ENCODE measurements at places on chromosomes 3 and 15.
A peak's percentile ranks its signal among the peaks of the same experiment; 100 is the strongest.

DNA sequence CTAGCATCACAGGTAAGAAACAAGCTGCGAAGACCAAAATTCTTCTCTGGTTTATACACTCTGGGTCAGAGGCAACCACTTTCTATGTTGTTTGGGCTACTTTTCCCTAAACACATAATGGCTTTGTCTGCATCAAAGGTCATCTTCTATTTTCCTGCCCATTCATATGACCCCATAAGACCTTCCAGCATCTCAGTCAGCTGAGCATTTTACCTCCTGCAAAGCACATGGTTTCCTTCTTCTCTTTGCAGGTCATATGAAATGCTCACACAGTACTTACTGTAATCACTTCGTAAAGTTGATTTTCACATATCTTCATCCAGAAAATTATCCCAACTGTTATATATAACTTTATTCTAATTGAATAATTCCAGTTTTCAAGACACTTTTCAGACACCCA is 34.8 kb downstream of the LIPC start:
- DNase-seq: no peak

DNA sequence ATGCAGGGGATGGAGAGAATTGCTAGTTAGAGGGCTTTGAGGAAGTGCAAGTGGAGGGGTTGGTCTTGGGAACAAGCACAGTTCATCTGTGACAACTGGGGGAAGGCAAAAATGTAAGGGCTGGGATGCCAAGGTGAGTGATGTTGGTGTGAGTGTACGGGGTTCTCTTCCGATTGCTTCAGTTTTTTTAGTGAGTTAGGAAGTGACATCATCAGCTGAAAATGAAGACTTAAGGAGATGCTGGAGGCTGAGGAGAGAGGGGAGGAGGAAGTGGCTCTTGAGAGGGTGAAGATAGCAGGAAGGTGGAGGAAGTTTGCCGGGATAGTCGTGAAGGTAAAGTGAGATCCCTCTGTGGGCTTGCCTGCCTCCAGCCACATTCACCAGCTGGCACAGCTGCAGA is 12.7 kb downstream of the TICRR start:
- no peak for DNase-seq

- DNase-seq: no peak
These were observed 23.2 kb downstream of the HHLA2 start for GRCh38 chr3:108319428-108320082.

GRCh38 chr3:168850109-168850508 is 754.4 kb upstream of the GOLIM4 start:
- no peak for DNase-seq

- DNase-seq: no peak
These were observed 15.7 kb downstream of the C3orf18 start for GRCh38 chr3:50551681-50552435.

GRCh38 chr3:125498630-125499029 is 21.4 kb downstream of the SNX4 start:
- DNase-seq: no peak

DNA sequence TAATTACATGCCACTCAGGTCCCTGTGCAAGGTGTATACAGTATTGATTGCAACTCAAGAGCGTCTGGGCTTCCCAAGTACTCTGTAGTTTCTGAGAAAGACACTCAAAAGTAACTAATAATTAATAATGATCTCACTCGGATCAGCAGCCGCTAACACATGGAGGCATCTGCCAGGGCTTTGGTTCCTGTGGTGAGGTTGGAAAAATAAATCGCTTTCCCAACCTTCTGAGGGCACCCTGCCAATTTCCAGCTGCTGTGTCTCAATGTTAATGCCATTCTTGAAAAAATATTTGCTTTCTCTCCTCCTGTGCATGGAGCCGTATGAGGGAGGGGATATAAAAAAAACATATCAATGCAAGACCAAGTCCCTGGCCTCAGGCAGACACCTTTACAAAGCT is 116.5 kb upstream of the SLC2A2 start:
- DNase-seq: no peak

- no peak for DNase-seq
These were observed 446.8 kb downstream of the CHL1 start for GRCh38 chr3:643376-643775.

DNA sequence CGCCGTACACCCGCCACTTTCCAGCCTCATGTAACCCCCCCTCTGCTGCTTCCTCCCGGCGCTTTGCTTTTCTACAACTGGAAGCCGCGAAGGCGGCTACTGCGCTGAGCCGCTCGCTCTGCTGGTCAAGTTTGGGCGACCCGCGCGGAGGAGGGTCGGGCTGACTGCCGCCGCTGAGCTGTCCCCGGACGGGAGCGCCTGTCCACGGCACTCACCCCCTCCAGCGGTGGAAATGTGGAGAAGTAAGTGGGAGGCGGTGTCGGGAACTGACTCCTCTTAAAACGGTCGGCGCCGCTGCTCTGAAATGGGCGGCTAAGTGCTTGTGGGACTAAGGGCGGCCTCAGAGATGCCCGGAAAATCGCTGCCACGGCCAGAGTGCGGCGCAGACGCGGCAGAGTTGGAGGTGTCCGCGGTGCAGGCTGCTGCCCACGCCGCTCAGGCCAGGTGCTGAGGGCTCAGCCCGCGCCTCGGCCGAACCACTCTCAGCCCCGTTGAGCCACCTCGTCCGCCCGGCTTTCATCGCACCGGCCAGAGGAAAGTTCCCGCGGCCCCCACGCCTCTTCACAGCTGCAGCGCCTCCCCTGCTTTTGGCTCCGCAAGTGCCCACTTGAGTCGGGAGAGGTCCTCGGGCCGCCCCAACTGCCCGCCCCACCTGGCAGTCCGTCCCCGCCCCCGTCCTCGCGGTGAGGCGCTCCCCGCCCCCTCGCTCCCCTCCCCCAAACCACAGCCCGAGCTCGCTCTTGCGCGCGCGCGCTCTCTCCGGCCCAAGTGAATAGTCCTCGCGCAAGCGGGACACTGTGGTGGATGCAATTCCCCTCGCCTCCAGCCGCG is at the start of gene EPHA6:
Gene EPHA6, plus strand, starts transcription at position 775 of the 831 bp plus-strand sequence.
- DNase-seq: peak; percentile 1

GRCh38 chr15:43516801-43517353 is 531 bp upstream of the MAP1A start:
- DNase-seq: no peak

- DNase-seq: no peak
These were observed 12.0 kb upstream of the CTXND1 start for GRCh38 chr15:80264031-80264430.

- no peak for DNase-seq
These were observed 854.6 kb downstream of the NTRK3 start for GRCh38 chr15:87401973-87402372.

GRCh38 chr3:150330872-150331271 is 77.2 kb upstream of the TSC22D2 start:
- DNase-seq: no peak

DNA sequence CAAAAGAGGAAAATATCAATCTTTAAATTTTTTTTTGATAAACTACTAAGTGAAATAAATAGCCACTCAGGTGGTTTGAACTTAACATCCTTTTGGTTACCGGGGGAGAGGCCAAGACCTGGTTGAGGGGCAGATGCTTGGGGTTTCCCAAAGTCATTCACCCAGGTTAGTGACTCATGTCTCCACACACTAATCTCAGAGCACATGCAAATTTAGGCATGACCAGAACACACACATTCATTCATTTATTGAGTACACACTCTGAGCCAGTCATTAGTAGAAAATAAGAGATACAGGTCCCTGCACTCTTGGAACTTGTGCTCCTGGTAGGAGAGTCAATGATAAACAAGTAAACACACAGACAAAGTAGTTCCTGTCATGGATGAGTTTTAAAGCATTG is 7.3 kb downstream of the ILDR1 start:
- DNase-seq: no peak

DNA sequence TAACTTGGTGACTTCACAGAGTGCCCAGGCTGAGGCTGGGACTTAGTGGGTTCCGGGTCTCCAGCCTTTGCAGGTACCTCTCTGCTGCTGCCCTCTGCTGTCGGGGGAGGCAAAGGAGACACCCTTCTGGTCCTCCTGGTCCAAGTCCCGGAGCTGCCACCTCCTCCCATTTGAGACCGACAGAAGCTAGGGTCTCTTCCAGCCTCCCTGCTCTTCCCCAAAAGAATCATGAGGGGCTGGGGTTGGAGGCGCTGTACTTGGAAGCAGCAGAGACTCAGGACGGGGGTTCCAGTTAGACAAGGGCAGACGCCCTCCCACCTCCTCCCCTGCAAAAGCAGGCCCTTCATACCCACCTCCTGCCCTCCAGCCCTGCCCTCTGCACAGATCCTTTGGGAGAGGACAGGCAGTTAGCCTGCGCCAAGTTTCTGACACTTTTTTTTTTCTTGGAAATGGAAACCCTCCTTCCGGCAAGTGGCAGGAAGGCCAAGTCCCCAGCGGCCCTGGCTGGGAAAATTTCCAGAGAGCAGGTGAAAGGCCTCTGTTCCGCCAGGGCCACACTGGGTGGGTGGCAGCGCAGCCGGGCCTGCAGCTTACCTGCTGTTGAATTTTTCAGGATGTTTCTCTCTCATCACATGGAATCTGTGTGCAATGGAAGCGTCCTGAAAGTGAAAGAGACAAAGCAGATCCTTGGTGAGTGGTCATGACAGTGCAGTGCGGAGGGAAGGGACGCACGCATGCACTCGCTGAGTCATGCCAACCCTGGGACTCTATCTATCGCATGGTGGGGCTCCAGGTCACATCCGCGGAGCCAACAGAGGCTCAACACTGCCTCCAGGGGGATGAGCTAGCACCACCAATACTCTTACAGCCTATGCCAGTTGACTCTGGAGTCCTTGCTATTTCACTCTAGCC is 119.9 kb downstream of the DGKG start:
- peak; percentile 63 for DNase-seq

- no peak for DNase-seq
These were observed 66.2 kb downstream of the MCTP2 start for GRCh38 chr15:94297558-94297957.

DNA sequence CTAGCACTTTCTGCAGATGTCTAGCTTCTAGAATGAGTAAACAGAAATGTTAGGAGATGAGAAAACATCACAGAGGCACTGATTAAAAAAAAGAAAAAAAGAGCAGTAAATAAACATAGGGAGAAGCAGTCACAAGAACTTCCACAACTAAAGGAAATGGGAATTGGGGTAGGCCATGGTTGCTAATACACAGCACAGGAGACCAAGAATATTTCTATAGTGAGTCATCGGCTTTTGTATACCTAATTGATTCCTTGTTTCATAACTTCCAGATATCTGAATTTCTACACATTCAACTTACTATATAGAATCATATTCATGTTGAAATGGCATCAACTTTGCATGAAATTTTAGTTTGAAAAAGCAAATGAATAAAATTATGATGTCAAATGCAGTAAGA is 47.3 kb upstream of the TCF12 start:
- DNase-seq: no peak

GRCh38 chr3:186971578-186971977 is 41.3 kb downstream of the ST6GAL1 start:
- no peak for DNase-seq

GRCh38 chr15:41263891-41264351 is 32.9 kb downstream of the CHP1 start:
- no peak for DNase-seq

GRCh38 chr3:40719660-40720287 is 195.0 kb downstream of the ZNF621 start:
- DNase-seq: no peak

DNA sequence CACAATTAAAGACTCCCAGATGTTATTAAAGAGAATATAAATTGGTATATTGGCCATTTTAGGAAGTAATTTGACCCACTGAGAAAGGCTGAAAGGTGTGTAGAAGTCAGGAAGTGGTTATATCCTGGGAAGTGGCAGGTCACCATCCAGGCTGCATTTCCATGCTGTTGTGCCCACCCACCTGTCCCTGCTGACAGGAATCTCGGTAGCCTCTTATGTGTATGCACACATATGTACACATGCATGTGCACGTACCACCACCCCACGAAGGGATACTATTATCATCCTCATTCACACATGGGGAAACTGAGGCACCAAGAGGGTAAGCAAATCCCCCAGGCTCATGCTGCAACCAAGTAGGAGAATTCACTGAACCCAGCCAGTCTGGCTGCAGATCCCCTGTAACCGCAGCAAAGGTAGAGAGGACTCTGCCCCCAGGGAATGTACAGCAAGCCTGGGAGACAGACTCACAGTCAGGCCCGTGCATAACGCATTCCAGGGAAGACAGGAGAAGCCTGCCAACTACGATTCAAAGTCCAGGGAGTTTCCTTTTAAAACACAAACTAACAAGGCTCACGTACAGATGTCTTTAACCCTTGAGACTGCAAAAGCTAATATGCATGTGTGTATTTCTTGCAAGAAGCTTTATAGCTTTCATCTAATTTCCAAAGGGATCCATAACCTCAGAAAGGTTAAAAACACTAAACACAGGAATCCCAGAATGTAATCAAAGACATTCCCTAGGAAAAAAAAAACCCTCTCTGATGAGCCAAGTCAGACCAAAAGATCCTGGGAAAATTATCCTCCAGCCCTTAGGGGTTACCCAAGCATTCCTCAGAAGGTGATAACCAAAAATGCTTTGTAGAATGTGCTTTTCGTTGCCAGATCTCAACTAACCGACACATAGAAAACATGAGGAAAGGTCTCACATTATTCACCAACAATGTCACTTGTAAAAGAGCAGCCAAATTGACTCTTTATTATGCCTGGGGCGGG is 129.6 kb downstream of the ADAMTS17 start:
- no peak for DNase-seq

DNA sequence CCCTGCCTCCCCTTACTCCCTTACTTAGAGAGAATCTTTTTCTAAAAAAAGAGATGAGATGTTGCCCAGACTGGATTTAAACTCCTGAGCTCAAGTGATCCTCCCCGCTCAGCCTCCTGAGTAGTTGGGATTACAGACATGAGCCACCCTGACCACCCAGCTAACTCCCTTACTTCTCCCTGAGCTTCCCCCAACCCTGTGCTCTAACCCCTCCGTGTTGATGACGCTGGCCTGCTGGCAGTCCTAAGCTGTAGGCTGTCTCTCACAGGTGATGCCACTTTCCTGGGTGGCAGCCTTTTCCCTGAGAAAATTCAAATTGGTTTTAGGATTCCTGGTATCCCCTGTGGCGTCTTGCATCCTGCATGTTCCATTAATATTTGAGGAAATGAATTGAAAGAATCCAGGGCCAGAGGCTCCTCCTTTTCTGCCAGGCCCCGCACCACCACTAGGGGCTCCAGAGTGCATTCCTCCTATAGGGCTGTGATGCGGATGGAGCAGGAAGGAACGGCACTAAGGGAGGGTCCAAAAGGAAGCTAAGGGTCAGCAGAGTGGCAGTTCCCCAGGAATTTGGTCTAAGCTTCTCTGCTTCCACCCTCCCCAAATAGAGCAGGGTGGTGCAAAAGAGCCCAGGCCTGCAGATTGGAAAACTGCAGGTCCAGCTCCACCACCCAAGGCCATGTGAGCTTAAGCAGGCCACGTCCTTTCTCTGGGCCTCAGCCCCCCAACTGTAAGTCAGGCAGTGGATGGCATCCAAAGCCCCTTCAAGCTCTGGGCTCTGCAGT is 101.1 kb downstream of the DAPK2 start:
- DNase-seq: peak; percentile 62

- no peak for DNase-seq
These were observed 2.7 kb upstream of the ARNT2 start for GRCh38 chr15:80401456-80401855.

DNA sequence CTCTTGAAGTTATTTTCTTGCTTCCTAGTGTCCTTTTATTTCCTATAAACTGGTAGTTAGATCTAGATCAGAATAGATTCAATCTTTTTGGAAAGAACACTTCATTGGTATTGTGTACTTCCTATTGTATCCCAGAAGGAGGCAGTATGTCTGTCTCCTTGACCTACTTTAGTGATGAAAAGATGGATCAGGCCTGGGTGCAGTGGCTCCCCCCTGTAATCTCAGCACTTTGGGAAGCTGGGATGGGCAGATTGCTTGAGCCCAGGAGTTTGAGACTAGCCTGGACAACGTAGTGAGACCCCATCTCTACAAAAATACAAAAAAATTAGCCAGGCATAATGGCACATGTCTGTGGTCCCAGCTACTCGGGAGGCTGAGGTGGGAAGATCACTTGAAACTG is 12.0 kb downstream of the BSN start:
- DNase-seq: no peak

Measured in activated T-cell treated with anti-CD3 and anti-CD28 coated beads for 48 hours (primary cell).